Fibroblast of lung (primary cell): ENCODE measurements at places on chromosomes 2 and 18. TPM values are rescaled to one million over a fixed set of nuclear protein-coding genes. Genes with fewer than 3 reads are reported as not detected.

The AKAIN1 gene
- total RNA-seq = not detected in 2 replicates

The DPP4 gene
- 148 and 297 TPM in 2 replicates for total RNA-seq

The ALPG gene
- not detected in 2 replicates for total RNA-seq

The CKAP2L gene
- total RNA-seq = 0.26 and 3.0 TPM in 2 replicates

The TSPYL6 gene
- not detected in 2 replicates for total RNA-seq

The ACOXL gene
- not detected in 2 replicates for total RNA-seq

The DUSP28 gene
- total RNA-seq = 1.8 and 2.5 TPM in 2 replicates

The AQP12B gene
- not detected in 2 replicates for total RNA-seq

The ZAP70 gene
- not detected in 2 replicates for total RNA-seq

The TWIST2 gene
- 36.0 and 118 TPM in 2 replicates for total RNA-seq

The TP53I3 gene
- 47.3 and 75.5 TPM in 2 replicates for total RNA-seq

The WNT10A gene
- not detected in 2 replicates for total RNA-seq

The GAL3ST2 gene
- total RNA-seq = 0.17 TPM in 1 of 2 replicates, not detected in the other

The REG3G gene
- not detected in 2 replicates for total RNA-seq

The REG1B gene
- total RNA-seq = not detected in 2 replicates

The GPATCH11 gene
- total RNA-seq = 5.9 and 6.4 TPM in 2 replicates
